ENCODE measurements at places on chromosomes 5 and 9. TPM values are rescaled to one million over a fixed set of nuclear protein-coding genes. Genes with fewer than 3 reads are reported as not detected.

Gene SLC45A2
- total RNA-seq = not detected

Gene PCDHB15
- total RNA-seq = 1.7 TPM

Gene TMEM174
- not detected for total RNA-seq

Gene BSPRY
- not detected for total RNA-seq

Gene SLC34A3
- total RNA-seq = not detected

Gene PCBD2
- total RNA-seq = 5.7 TPM

Gene KIAA1958
- total RNA-seq = 2.6 TPM

Gene AOPEP
- total RNA-seq = 25.6 TPM

Gene PPIC
- 57.3 TPM for total RNA-seq

Gene OBP2B
- total RNA-seq = not detected

Gene CARTPT
- not detected for total RNA-seq
